Activated CD8-positive, alpha-beta memory T cell treated with anti-CD3 and anti-CD28 coated beads for 1 hour (primary cell): ENCODE measurements at places on chromosomes 5 and 9.

- DNase-seq: no peak
These were observed 93.7 kb upstream of the MRPS30 start for GRCh38 chr5:44714871-44715561.

DNA sequence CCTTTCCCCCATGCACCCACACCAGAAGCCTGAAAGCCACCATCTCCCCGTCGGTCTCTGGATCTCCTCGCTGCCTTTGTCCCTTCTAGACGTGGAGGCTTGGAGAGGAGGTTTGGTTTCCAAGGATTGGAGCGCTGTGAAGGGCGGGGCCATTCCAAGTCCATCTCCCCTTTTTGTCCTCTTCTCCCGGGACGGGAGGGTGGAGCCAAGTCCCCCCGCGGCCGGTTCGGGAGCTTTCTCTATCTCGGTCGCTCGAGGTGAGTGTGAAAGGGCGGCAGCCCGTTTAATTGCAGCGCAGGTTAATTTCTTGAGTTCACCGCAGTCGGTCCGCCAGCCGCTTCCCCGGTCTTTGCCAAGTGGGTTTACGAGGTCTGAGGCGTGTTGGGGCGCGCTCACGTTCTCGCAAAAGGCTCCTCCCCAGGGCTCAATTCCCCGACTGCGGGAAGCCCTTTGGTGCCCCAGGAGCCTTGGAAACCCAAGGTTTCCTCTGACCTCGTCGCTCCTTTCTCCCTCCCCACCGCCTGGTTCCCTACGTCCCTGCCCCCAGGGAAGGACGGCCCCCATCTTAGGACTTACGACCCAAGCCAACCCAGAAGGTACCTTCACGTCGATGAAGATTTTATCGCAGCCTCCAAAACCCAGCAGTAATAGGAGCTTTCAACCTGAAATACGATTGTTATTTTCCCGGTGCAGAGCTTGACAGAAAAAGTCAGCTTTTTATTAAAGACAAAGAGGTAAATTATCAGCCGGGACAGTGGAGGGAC lies 2.8 kb upstream of the ZNF462 start:
- no peak for DNase-seq

DNA sequence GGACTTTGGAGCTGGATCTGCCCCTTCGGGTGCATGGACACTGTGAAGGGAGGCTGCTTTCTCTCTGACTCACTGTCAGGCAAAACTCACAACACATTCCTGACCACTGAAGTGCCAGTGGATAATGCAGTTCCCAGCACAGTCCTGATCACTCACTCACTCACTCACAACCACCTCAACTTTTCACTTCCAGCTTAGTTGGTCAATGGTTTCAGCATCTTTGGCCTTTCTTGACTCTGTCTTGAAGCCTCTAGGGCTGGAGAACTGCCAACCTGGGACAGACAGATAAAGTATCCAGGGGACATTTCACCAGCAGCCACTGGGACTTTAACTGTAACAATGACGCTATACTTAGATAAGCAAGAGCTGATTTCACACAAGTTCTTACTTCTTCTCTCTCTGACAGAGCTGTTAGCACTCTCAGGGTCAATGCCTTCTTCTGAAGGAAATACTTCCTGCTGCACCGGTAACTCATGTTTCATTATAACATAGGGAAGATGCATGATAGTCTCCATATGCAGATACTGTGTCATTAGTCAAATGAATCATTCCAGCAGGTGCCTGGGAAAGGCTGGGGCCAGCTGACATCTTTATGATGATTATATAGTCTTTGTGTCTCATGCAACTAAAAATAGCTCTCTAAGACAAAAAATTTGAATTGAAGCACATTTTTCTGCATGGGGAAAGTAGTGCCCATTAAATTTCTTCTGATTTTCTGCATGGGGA lies 499.0 kb downstream of the SEMA5A start:
- DNase-seq: no peak

DNA sequence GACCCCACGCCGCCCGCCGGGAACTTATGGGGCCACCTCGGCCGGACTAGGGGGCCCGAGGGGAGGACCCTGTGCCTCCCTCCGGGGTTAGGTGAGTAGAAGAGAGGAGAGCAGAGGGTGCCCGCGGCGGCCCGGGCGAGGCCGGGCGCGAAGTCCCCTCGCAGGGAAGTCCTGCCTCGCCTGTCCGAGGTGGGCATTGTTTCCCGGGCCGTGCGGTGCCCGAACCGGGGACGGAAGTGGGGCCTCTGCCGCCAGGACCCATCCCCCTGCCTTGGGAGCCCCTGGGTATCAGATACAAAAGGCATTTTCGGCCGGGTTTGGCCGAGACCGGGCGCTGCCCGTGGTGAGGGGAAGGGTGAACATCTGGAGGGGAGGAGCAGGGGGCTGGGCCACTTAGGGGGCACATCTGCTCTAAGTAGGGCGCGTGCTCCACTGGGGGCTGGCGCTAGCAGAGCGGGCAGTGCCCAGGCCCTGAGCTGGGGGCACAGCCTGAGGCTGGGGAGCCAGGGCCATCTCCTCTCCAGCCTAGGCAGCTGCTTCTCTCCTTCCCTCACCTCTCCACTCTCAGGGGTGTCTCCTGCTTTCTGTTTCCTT lies 48.2 kb downstream of the DAB2IP start:
- DNase-seq: no peak
